ENCODE measurements at places on chromosomes 11 and 22. TPM values are rescaled to one million over a fixed set of nuclear protein-coding genes. Genes with fewer than 3 reads are reported as not detected.

The MMP12 gene
- 0.61 TPM for polyA plus RNA-seq

The TRIM48 gene
- not detected for polyA plus RNA-seq

The OR10D3 gene
- polyA plus RNA-seq = not detected

The FLRT1 gene
- polyA plus RNA-seq = 0.67 TPM

The OLFML1 gene
- polyA plus RNA-seq = 15.3 TPM

The SAA1 gene
- polyA plus RNA-seq = 6.2 TPM

The APOL3 gene
- polyA plus RNA-seq = 20.9 TPM

The NPTXR gene
- polyA plus RNA-seq = 3.9 TPM

The FAM181B gene
- polyA plus RNA-seq = 0.45 TPM

The SLC35E4 gene
- 35.9 TPM for polyA plus RNA-seq

The MPZL3 gene
- polyA plus RNA-seq = 3.4 TPM
